ENCODE measurements at places on chromosomes 2 and 18.

DNA sequence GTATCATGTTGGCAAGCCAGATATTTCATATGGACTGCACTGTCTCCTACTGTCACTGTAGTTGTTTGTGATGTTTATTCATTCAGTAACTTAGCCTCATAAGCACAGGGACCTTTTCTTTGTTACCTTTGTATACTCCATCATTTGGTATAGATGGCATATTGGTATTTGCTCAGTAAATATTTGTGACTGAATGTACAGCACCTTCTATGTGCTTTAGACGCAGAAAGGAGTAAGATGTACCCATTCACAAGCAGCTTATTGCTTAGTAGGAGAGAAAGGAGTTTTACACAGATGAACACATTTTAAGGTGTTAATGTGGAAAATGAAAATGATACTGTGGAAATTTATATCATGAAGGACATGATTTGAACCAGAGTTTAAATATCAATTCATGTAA, 12.0 kb downstream of the EPC2 start:
- no peak for DNase-seq

GRCh38 chr2:73922681-73923080, 4.0 kb upstream of the DGUOK start:
- no peak for DNase-seq

- DNase-seq, result no peak
Measured at GRCh38 chr2:65500310-65501040, 68.1 kb upstream of the SPRED2 start.

- DNase-seq, result no peak
Measured at GRCh38 chr18:57437402-57437765, 2.2 kb downstream of the ONECUT2 start.

DNA sequence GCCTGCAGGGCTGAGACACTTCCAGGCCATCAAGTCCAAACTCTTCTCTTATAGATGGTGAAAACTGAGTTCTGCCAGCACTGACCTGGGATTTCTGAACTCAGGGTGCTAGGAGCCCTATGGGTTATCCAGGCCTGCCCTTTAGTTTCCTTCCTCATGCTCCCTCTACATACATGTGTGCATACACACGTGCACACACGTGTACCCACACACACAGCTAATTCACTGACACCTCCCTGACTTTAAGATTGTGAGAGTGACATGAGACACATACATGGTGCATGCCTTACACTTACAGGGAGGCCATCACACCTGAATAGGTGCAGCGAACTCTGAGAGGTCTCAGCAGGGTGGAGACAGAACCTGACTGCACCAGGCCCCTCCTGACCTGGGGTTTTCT, 267.4 kb downstream of the CYP26B1 start:
- no peak for DNase-seq

DNA sequence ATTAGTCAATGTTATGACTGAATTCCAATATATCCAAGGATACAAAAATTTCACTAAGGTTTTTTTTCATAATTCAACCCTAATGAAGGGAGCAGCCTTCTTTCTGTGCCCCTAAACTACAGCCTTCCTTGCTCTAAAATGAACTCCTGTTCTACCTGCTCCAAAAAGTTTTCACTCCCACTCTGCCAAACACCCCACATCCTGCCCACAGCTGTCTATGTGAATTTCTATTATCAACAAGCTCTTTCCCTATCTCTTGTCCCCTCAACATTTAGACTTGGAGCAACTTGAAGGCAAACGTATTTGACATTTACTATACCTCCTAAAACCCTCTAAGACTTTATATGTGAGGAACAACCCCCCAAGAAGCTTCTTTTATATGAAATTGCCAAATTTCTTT, 2.5 kb downstream of the STAT4 start:
- DNase-seq, result no peak

DNA sequence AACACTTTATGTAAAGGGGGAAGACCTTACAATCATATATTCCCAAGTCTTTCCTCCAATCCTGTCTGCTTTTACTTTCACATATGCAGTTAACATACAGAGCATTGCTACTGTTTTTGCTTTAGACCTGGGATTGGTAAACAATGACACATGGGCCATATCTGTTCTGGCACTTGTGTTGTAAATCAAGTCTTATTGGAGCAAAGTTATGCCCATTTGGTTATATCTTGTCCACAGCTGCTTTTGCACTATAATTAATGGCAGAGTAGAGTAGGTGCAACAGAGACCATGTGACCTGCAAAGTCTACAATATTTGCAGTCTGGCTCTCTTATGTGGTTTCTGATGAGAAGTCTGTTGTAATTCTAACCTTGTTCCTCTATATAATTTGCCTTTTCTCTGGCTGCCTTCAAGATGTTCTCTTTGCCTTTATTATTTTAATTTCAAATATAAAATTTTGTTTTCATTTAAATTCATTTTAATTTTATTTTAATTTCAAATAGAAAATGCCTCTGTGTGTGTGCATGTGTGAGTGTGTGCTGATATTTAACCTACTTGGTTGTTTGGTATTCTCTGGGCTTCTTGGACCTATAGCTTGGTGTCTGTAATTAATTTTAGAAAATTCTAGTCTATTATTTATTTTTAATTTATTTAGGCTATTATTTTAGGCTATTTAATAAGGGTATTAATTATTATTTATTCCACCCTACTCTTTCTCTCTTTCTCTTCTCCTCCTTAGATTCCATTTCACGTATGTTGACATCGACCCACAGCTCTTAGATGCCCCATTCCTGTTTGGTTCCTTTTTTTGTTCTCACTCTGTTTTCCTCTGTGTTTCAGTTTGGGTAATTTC, 16.8 kb upstream of the LPIN1 start:
- no peak for DNase-seq

- no peak for DNase-seq
Measured at GRCh38 chr18:71441156-71441555, 1103.0 kb downstream of the CBLN2 start.

GRCh38 chr18:712401-713134, at the start of gene ENOSF1:
Gene ENOSF1 (minus strand): TSS chr18:712630. CDS start chr18:712587, 43 bp downstream.
- peak; percentile 87 for DNase-seq

DNA sequence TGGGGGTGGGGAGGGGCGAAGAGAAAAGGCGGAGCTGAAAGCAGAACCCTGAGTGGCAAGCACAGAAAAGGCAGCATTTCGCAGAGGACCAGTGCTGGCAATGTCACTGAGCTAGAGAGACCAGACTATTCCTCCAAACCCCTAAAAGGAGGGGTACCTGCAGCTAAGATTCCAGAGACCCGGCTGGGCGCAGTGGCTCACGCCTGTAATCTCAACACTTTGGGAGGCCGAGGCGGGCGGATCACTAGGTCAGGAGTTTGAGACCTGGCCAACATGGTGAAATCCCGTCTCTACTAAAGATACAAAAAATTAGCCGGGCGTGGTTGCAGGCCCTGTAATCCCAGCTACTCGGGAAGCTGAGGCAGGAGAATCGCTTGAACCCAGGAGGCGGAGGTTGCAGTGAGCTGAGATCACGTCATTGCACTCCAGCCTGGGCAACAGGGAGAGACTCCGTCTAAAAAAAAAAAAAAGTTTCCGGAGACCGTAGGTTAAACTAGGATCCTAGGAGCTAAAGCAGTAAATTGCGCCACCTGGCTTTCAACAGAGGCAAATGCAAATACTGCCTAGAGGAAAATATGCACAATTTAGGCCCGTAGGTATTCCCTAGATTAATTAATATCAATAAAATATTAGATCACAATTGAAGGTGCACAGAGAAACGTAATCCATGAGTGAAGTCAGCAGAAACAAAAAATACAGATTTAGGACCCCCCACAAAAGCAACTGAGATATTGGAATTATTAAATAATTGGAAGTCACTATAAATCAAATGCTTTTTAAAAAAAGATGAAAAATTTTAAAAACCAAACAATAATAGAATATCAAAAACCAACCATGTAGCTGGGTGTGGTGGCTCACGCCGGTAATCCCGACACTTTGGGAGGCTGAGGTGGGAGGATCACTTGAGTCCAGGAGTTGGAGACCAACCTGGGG, 4.9 kb downstream of the UCN start:
- peak; percentile 94 for DNase-seq
